Endothelial cell (in vitro differentiated cells): ENCODE measurements at places on chromosomes 5 and 9.

DNA sequence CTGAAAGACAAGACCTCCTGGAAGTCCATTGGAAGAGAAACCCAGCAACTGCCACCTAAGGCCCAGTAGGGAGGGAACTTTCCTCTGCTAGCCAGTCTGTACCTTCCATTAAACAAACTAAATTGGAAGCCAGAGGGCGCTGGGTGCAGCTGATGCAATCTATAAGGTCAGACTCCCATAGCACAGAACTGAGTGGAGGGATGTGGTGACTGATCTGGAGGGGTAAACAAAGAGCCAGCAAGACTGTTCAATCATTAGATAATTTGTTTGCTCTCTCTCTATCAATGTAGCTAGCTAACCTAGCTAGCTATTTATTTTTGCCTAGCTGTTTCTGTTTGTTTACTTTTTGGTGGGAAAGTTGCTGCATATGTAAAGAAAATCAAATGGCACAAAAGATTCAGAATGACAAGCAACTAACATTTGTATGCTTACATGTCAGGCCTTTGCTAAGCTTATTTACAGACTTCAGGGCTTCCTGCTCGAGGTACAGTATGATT lies 291.8 kb upstream of the DAB2 start:
- peak; percentile 51 for DNase-seq

DNA sequence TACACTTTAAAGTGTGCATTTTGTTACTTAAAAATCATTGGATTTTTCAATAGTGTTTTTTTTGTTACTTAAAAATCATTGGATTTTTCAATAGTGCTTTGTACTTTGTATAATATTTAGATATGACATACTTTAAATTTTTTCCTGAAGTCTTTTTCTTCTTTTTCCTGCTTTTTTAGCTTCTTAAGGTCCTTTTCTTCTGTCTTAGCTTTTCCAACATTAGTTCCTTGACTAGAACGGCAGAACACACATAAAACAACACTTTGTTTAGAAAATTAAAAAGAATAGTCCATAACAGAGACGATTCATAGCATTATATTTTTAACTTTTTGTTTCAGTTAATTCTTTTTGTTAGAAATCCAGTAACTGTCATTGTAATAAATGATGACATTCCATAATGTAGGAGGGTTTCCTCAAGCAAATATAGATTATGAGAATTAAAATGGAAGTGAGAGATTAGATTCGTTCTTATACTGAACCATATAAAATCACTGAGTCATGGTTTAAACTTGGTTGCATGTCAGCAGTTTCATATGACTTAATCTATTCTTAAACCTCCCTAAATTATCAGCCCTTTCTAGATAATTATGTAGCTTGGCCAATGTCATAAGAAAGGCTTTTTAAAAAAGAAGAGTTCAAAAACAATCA lies 45.3 kb upstream of the RICTOR start:
- no peak for DNase-seq

GRCh38 chr5:170945275-170945674 lies 83.5 kb downstream of the RANBP17 start:
- no peak for DNase-seq

DNA sequence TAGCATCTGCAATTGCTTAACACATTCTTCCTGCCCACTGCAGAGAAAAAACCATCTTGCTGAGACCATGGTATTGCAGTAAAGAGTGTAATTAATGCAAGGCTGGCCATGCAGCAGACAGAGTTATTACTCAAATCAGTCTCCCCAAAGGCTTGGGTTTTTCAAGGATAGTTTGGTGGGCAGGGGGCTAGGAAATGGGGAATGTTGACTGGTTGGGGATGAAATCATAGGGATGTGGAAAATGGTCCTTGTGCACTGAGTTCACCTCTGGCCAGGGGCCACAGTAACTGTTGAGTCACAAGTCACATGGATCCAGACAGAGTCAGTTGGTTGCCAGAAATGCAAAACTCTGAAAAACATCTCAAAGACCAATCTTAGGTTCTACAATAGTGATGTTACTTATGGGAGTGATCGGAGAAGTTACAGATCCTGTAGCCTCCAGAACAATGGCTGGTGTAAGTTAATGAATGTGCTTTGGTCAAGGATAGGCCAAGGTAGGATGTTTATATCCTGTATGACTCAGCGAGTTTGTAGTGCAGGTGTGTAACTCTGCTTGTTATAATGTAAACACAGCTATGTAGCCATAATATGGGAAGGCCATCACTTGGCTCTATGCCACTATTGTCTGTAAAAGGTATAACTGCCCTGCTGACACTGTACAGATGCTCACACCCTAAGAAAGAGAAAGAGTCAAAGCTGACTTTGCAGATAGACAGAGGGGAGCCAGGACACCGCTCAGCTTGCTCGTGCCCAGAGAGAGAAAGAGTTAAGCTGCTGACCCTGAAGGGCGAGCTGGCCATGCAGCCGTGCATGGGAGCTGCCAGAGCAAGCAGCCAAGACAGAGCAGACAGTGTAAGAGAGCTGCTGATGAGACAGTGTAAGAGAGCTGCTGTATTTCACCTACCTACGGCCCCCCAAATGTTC lies 27.2 kb downstream of the C9orf152 start:
- DNase-seq: no peak

DNA sequence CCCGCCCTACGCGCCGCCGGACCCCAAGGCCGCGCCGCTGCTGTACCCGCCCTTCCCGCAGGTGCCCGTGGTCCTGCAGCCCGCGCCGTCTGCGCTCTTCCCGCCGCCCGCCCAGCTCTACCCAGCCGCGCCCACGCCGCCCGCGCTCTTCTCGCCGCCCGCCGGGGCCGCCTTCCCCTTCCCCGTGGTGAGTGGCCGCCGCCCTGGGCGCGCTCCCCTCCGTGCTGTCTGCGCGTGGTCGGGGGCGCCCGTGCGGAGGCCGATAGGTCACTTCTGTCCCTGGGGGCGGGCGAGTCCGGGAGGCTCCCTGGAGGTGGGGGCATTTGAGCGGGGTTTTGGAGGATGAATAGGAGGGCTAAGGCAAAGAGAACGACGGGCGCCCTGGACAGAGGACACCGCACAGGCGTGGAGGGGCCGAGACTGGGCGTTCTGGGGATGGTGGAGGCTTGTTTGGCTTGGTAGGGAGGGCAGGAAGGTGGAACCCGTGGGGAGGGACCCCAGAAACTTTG lies 9.6 kb downstream of the PRRT1B start:
- no peak for DNase-seq

DNA sequence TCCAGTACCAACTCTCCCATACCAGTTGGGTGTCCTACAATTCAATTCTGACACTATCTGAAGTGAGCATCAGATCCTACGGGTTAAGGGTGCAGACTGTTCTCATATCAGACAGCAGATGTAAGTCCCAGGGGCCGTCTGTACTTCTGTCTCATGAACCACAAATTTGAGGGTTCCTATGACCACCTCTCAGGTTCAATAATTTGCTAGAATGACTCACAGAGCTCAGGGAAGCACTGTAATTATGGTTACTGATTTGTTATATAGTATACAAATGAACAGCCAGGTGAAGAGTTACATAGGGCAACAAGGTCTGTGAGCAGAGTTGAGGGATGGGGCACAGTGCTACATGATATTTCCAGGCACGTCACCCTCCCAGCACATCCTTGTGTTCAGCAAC lies 499.1 kb downstream of the DMAC1 start:
- no peak for DNase-seq

GRCh38 chr5:147732291-147732883 lies 50.1 kb downstream of the JAKMIP2 start:
- no peak for DNase-seq

DNA sequence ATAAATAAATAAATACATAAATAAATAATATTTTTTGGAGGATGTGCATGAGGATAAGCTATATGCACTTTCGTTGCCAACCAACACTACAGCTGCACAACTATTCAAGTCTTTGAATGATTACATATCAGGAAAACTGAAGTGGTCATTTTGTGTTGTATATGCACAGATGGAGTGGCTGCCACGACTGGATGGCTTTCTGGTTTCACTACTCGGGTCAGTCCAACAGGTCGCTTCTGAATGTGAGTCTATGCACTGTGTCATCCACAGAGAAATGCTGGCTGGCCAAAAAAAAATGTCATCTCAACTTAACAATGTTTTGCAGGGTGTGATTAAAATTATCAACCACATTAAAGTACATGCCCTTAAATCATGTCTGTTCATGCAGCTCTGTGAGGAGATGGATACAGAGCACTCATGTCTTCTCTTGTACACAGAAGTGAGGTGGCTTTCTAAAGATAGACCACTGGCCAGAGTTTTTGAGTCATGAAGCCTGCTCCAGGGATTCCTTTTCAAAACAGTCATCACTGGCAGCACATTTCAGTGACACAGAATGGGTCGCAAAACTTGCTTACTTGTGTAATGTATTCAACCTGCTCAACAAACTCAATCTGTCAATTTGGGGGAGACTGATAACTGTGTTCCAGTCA lies 589.8 kb upstream of the CYLC2 start:
- DNase-seq: no peak

- no peak for DNase-seq
These were observed 511.5 kb upstream of the CYLC2 start for GRCh38 chr9:102483651-102484050.

DNA sequence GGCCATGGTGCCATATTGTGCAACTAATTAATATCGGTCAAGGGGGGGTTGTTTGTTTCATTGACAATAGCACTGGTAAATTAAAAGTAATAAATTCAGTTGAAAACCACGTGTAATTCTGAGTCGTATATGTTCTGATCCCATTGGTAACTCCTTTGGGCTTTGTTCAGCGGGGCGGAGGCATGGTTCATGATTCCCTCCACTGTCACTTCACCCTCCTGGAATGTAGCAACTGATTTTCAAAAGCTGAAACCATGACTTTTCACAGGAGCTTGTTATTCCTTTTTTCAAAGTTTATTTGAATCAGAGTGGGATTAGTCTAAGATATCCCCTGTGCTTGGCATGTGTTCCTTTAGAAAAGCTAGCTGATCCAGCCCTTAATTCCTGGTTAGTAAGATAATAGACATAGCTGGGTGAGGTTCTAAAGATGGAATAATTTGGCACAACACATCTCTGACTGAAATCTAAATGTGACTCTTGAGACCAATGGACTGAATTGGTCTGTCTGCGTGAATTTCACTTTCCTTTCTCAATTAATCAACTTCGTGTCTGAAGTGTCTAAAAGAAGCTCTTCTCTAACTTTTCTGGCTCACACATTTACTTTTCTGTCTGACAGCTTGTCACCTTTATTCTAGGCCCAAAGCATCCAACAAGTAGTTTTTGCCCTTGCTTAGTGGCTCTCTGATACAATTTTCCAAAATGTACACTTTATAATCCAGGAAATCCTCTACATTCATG lies 185.7 kb upstream of the VCAN start:
- no peak for DNase-seq

- DNase-seq: no peak
These were observed 52.8 kb downstream of the S1PR3 start for GRCh38 chr9:89044104-89044503.

GRCh38 chr5:157476702-157477408 lies 16.8 kb downstream of the NIPAL4 start:
- DNase-seq: peak; percentile 32

DNA sequence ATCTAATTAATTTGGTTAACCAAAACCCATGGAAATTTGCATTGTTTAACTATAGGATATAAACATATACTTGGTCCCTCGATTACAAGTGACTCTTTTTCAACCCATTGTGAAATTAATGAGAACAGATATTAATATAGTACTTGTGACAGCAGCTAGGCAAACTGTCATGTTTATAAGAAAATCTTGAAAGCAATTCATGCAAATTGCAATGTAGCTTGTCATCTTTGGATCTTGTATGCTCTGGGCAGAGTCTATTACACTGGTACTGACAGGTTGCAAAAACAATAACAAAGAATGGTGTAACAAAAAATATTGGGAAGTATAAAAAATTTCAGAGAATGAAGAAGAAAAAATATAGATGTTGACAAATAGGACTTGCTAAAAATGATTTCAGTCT lies 941.0 kb downstream of the DNAH5 start:
- DNase-seq: no peak

GRCh38 chr9:93447655-93448054 lies 3.8 kb upstream of the FAM120A start:
- DNase-seq: no peak

- no peak for DNase-seq
These were observed 281.6 kb downstream of the MAST4 start for GRCh38 chr5:66877843-66878242.

DNA sequence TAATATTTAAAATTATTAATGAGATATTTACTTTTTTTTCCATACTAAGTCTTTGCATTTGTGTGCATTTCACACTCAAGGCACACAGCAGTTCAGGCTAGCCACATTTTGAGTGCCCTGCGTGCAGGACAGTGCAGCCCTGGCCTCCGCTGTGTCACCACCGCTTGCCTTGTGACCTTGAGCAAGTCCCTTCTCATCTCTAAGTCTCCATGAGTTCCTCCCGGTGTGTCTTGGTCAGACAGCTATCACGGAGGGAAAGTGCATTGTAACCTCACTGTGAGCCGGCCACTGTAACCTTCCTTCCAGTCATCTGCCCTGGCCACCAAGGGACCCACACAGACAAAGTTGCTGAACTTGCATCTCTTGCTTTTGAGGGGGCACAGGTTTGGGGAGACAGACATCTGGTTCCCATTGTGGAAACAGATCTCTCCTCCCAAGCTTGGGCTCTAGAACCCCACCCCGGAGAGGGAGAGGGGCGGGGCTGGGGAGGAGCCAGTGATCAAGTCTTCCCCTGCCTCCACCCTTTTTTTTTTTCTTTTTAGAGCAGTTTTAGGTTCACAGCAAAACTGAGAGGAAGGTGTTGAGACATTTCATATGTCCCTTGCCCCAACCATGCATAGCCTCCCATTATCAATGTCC lies 96.8 kb downstream of the C9orf50 start:
- DNase-seq: no peak

GRCh38 chr5:107539726-107540330 lies 130.9 kb downstream of the EFNA5 start:
- no peak for DNase-seq

GRCh38 chr5:168132241-168132641 lies 159.2 kb upstream of the WWC1 start:
- DNase-seq: no peak

GRCh38 chr9:137021979-137022661 lies 5.9 kb downstream of the ABCA2 start:
- DNase-seq: no peak

GRCh38 chr5:92687821-92688722 lies 892.9 kb downstream of the NR2F1-AS1 start:
- no peak for DNase-seq
